IMR-90 (cell line): ENCODE measurements at places on chromosomes 16 and 17.

DNA sequence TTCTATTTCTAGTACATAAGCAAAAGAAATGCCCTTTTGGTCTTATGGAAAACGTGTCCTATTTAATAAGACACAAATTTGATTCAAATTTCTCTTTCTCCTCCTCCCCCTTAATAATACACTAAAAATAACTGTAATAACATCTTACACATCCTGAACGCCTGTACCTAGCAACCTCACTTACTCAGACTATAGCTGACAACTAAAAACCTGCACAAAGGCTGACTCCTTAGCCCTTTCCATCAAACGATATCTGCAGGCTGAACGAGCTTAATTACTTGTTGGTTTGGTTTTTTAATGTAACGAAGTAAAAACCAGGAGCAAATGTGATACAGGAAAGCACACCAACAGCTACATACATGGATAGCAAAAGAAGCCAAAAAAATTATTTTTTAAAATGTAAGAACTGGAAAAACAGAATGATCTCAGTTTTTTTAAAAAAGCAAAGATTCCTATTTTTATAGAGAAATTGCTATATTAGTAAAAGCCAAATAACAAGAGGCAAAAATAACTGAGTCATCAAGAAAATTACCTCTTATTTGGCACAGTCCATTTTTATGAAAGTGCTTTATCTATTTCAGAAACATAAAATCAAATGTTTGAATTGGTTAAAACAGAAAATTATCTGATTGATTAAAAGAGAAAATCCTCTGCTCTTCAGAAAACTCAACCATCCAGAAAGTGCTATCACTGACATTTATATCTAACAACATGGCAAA, 23.5 kb downstream of the ADCY9 start:
- no peaks in the 10 kb centered on the region for H3K27me3 ChIP-seq
- no peak overlapping the region for H3K27ac ChIP-seq
- DNase-seq, result no peak

DNA sequence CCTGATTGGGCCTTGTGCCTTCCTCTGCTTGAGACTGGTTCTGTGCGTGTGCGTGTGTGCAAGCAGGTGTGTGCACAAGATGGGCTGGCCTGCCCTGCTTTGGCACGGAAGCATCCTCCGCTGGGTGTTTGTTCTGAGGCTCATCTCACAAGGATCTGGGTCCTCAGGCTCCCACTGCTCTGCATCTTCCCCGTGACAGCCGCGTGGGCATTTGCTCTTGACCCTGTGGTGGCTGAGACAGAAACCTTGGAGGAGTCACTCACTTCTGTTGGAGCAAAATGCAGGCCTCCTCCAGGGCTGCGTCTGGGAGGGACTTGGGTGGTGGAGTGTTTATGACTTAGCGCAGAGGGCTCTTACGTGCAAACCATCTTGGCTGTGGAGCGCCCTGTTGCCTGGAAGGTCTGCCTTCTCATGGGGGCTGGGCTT, 119.2 kb downstream of the RPTOR start:
- H3K27me3 ChIP-seq, result no peaks in the 10 kb centered on the region
- H3K36me3 ChIP-seq, result no peaks in the 10 kb centered on the region
- no peak overlapping the region for H3K4me3 ChIP-seq
- peaks cover 14% of the 10 kb centered on the region for H3K4me1 ChIP-seq
- H3K27ac ChIP-seq, result peak overlapping the region; percentile 47

GRCh38 chr16:50539053-50539695, 9.0 kb upstream of the NKD1 start:
- no peak overlapping the region for H3K4me3 ChIP-seq
- peaks cover 6% of the 10 kb centered on the region for H3K27me3 ChIP-seq
- DNase-seq, result no peak
- H3K4me1 ChIP-seq, result no peaks in the 10 kb centered on the region
- no peak overlapping the region for H3K27ac ChIP-seq
- no peaks in the 10 kb centered on the region for H3K36me3 ChIP-seq

GRCh38 chr17:27541301-27542023, 85.2 kb downstream of the KSR1 start:
- peak overlapping the region; percentile 90 for H3K27ac ChIP-seq
- H3K36me3 ChIP-seq, result peaks cover 6% of the 10 kb centered on the region; the same call in 1 of the 2 replicates
- peaks cover 54% of the 10 kb centered on the region for H3K4me1 ChIP-seq
- H3K27me3 ChIP-seq, result no peaks in the 10 kb centered on the region
- no peak for DNase-seq

DNA sequence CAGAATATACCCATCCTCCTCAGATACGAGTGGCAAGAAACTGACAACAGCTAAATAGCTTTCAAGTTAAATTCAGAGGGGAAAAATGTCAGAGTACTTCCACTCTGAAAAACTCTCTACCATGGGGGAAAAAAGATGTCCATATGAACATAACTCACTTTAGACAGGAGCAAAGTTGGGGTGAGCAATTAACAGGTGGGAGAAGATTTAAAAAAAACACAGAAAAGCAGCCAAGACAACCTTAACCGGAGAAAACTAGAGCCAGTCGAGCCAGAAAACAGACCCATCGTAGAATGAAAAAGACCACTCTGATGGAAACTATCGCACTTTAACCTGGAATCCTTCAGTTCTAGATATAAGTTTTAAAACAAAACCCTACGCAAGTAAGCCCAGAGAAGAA, 833 bp downstream of the TERF2 start:
- DNase-seq, result no peak
- H3K36me3 ChIP-seq, result peaks cover 9% of the 10 kb centered on the region
- peak overlapping the region; percentile 98 for H3K4me3 ChIP-seq
- H3K27me3 ChIP-seq, result no peaks in the 10 kb centered on the region
- H3K27ac ChIP-seq, result peak overlapping the region; percentile 94
- H3K4me1 ChIP-seq, result no peaks in the 10 kb centered on the region; the same call in 1 of the 2 replicates

DNA sequence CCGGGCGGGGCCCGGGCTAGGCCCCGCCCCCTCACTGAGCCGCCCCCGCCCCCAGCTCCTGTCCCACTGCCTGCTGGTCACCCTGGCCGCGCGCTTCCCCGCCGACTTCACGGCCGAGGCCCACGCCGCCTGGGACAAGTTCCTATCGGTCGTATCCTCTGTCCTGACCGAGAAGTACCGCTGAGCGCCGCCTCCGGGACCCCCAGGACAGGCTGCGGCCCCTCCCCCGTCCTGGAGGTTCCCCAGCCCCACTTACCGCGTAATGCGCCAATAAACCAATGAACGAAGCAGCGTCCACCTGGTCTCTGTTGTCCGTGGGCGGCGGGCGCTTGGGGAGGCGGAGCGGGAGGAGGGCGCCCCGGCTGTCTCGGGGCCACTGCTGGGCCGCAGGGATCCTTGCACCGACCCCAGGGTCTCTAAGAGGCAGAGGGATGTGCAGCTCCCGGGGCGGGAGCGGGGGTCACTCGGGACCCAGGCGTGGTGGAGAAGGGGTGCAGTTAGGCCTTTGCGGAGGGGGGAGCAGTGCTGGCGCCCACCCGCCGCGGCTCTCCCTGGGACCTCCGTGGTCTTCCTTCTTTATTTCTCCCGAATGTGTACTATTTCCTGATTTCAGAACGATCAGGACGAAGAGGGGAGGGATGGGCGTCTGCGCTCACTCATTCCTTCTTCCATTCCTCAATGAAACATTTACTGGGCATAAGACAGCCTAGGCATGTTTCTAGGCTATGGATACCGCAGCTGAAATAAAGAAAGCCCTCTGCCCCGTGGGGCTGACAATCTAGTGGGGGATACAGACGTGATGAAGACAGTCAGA, 2.0 kb downstream of the HBZ start:
- no peak overlapping the region for H3K27ac ChIP-seq
- peak overlapping the region; percentile 22 for H3K4me3 ChIP-seq
- no peaks in the 10 kb centered on the region for H3K36me3 ChIP-seq
- DNase-seq, result peak; percentile 25
- peaks cover 20% of the 10 kb centered on the region for H3K27me3 ChIP-seq

DNA sequence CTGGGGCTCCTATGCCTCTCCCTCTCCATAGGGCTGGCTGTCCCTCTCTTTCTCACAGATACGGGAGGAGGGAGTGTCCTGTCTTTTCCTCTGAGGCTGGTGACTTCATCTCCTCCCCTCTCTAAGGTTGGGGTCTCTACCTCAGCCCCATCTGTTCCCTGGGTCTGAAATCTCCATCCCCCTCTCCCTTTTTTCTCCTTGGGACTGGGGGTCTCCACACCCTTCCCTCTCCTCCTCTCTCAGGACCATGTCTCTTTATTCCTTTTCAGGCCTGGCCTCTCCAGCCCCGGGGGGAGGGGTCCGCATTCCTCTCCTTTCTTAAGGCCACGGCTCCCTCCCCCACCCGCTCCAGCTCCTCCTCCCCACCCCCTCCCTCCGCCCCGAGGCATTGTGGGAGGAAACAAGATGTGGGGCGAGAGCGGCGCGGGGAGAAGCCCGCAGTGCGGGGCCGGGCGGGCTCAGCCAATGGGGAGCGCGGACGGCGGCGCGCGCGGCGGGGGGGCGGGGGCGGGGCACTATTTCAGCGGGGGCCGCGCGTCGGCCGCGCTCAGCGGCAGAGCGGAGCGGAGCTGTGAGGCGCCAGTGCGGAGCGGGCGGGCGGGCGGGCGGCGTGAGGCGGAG, at the start of gene DYNLL2:
TSS of gene DYNLL2 (plus strand) at position 550 of the 621 bp plus-strand sequence. CDS start 3,672 bp downstream, outside the sequence.
- peaks cover 16% of the 10 kb centered on the region for H3K36me3 ChIP-seq
- DNase-seq, result peak; percentile 85
- peaks cover 10% of the 10 kb centered on the region for H3K27me3 ChIP-seq
- peaks cover 13% of the 10 kb centered on the region for H3K4me1 ChIP-seq

GRCh38 chr16:84277244-84277823, 17.3 kb upstream of the WFDC1 start:
- H3K27me3 ChIP-seq, result peaks cover 14% of the 10 kb centered on the region
- no peaks in the 10 kb centered on the region for H3K4me1 ChIP-seq
- H3K4me3 ChIP-seq, result no peak overlapping the region
- H3K36me3 ChIP-seq, result no peaks in the 10 kb centered on the region
- peak; percentile 33 for DNase-seq
- H3K27ac ChIP-seq, result no peak overlapping the region

GRCh38 chr17:75404731-75405364, 630 bp downstream of the GRB2 start:
- peaks cover 4% of the 10 kb centered on the region; the same call in 1 of the 2 replicates for H3K4me1 ChIP-seq
- peak overlapping the region; percentile 83 for H3K27ac ChIP-seq
- DNase-seq, result peak; percentile 52
- no peaks in the 10 kb centered on the region; the same call in 1 of the 2 replicates for H3K36me3 ChIP-seq
- H3K4me3 ChIP-seq, result peak overlapping the region; percentile 83

GRCh38 chr17:58338841-58339754, 10.5 kb upstream of the TSPOAP1 start:
- peaks cover 5% of the 10 kb centered on the region; the same call in 1 of the 2 replicates for H3K36me3 ChIP-seq
- H3K27me3 ChIP-seq, result no peaks in the 10 kb centered on the region
- peak overlapping the region; percentile 98 for H3K27ac ChIP-seq
- peak overlapping the region; percentile 45 for H3K4me3 ChIP-seq
- peak; percentile 88 for DNase-seq

DNA sequence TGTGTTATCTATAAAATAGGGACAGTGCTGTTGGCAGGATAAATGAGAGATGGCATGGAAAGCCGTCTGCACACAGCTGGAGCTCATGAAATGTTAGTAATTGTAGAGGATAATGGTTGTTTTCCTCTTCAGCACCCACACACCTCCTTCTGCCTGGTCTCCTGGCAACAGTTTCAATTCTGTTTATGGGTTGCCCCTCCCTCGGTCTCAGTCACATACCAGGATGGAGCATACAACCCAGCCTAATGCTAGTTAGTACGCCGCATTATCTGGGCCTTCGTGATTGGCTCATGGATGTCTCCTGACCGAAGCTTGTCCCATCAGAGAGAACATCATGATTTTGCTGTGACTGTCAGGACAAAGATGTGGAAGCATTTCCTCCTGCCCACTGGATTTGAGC, 126.2 kb upstream of the WSCD1 start:
- no peak overlapping the region for H3K4me3 ChIP-seq
- H3K4me1 ChIP-seq, result no peaks in the 10 kb centered on the region
- H3K36me3 ChIP-seq, result no peaks in the 10 kb centered on the region
- H3K27me3 ChIP-seq, result no peaks in the 10 kb centered on the region; the same call in 1 of the 2 replicates

GRCh38 chr16:66950971-66951790, 9.9 kb upstream of the CES3 start:
- H3K36me3 ChIP-seq, result no peaks in the 10 kb centered on the region
- H3K27ac ChIP-seq, result no peak overlapping the region
- H3K4me3 ChIP-seq, result no peak overlapping the region
- H3K4me1 ChIP-seq, result peaks cover 6% of the 10 kb centered on the region
- peak; percentile 8 for DNase-seq

- peak overlapping the region; percentile 30 for H3K27ac ChIP-seq
- peaks cover 35% of the 10 kb centered on the region for H3K36me3 ChIP-seq
- no peaks in the 10 kb centered on the region for H3K27me3 ChIP-seq
- peak; percentile 77 for DNase-seq
- peak overlapping the region; percentile 13; the same call in 1 of the 2 replicates for H3K4me3 ChIP-seq
Observed at GRCh38 chr16:86519649-86520316, 9.5 kb downstream of the FOXF1 start.

GRCh38 chr16:46857368-46857945, 26.5 kb upstream of the C16orf87 start:
- no peak overlapping the region for H3K27ac ChIP-seq
- H3K4me3 ChIP-seq, result no peak overlapping the region
- H3K4me1 ChIP-seq, result peaks cover 2% of the 10 kb centered on the region
- DNase-seq, result peak; percentile 82

GRCh38 chr17:59001158-59001814, 105.4 kb downstream of the TRIM37 start:
- H3K36me3 ChIP-seq, result peaks cover 3% of the 10 kb centered on the region; the same call in 1 of the 2 replicates
- H3K27me3 ChIP-seq, result no peaks in the 10 kb centered on the region
- peak overlapping the region; percentile 44; the same call in 1 of the 2 replicates for H3K4me3 ChIP-seq
- peak overlapping the region; percentile 88 for H3K27ac ChIP-seq
- H3K4me1 ChIP-seq, result peaks cover 9% of the 10 kb centered on the region
- peak; percentile 67 for DNase-seq

GRCh38 chr17:45745601-45746494, 38.3 kb upstream of the CRHR1 start:
- H3K36me3 ChIP-seq, result no peaks in the 10 kb centered on the region
- no peak overlapping the region for H3K4me3 ChIP-seq
- DNase-seq, result no peak
- H3K27ac ChIP-seq, result no peak overlapping the region
- H3K4me1 ChIP-seq, result no peaks in the 10 kb centered on the region
- H3K27me3 ChIP-seq, result peaks cover 17% of the 10 kb centered on the region

GRCh38 chr16:86668136-86668910, 90.0 kb downstream of the FOXL1 start:
- H3K27ac ChIP-seq, result no peak overlapping the region
- H3K36me3 ChIP-seq, result no peaks in the 10 kb centered on the region
- no peak overlapping the region for H3K4me3 ChIP-seq
- DNase-seq, result peak; percentile 77
- H3K27me3 ChIP-seq, result no peaks in the 10 kb centered on the region
- peaks cover 43% of the 10 kb centered on the region for H3K4me1 ChIP-seq

- H3K27ac ChIP-seq, result no peak overlapping the region
- no peaks in the 10 kb centered on the region for H3K36me3 ChIP-seq
- peaks cover 10% of the 10 kb centered on the region for H3K4me1 ChIP-seq
Observed at GRCh38 chr17:43615330-43616028, 46.2 kb downstream of the MEOX1 start.

- H3K4me1 ChIP-seq, result no peaks in the 10 kb centered on the region
- DNase-seq, result no peak
- H3K27ac ChIP-seq, result no peak overlapping the region
- no peak overlapping the region for H3K4me3 ChIP-seq
Observed at GRCh38 chr16:28096983-28097899, 33.7 kb upstream of the GSG1L start.

- H3K4me1 ChIP-seq, result no peaks in the 10 kb centered on the region
- DNase-seq, result no peak
- no peaks in the 10 kb centered on the region for H3K36me3 ChIP-seq
- H3K27me3 ChIP-seq, result no peaks in the 10 kb centered on the region
Observed at GRCh38 chr17:6355196-6355595, 79.7 kb downstream of the AIPL1 start.
